ENCODE measurements at places on chromosomes 3 and 15.

- DNase-seq, result no peak
Measured at GRCh38 chr15:39204031-39204430, 376.8 kb upstream of the THBS1 start.

DNA sequence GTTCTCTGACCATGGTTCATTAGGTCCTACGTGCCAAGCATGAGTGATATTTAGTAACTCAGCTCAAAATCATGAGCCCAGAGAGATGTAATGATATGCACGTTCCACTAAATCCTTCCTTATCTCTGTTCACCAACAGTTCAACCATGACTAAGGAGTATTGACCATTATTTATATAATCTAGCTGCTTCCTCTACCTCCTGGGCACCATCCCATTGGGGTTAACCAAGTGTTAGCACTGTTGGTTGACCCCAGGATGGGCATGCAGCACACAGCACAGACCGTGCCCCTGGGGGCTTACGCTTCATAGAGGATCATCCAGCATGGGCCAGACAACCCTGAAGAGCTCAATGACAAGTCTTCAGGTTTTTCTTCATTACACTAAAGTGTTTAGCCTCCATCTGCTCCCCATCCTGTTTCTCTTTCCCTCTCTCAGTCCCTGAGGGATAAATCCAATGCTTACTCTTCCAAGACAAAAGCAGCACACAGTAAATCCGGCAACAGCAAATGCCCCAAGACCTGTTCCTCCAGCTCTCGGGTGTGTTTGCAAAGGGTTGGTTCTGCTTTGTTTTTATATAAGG is 10.4 kb downstream of the FAM174B start:
- DNase-seq, result no peak

GRCh38 chr15:59847968-59848367 is 156.1 kb upstream of the FOXB1 start:
- no peak for DNase-seq

DNA sequence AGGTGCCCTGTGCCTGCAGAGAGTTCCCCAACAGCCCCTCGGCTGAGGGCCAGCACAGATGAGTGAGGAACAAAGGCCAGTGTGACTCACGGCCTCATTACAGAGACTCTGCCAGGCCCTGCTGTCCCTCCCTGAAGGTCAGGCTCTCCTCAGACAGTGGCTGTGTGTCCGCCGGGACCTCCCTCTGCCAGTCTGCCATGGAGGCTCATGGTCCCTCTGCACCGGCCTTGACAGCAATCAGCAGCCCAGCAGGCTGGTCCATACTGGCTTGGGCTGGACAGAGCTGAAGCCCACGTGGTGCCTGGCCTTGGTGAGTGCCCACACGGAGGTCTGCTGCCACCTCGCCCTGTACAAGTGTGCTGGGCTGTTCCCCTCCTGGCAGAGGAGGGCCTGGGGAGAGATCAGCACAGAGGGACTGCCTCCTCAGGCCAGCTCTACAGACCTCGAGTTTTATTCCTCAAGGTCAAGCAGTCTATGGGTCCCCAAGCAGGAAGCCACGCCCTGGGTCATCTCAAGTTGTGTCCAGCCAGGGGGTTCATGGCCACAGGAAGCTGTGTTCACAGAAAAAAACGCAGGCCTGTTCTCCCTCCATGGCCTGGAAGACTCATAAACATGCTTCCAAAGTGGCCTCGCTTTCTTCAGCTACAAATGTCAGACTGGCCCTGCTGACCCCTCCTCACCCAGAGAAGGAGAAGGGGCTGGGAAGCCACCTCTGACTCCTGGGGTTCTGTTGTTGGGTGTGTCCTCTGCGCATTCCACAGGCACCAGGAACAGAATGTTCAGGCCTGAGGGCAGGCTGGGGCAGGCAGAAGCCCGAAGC is 27.0 kb downstream of the SLC41A3 start:
- no peak for DNase-seq

- no peak for DNase-seq
Measured at GRCh38 chr15:52162260-52162659, 28.9 kb downstream of the GNB5 start.

DNA sequence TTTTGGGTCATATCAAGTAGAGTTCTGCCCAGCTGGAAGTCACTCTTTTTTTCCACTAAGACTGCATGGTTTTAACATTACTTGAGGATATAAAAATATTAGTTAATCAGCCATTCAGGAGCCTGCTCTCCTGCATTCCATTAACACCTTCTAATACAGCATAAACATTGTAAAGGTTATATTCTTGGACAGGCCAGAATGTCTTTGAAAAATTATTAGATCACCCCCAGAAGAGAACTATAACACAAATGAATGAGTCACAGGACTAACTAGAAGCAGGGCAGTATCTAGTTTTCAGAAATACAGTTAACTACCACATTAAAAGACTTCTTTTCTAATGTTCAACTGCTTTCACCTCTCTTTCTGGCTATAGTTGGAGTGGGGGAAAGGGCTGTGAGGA is 80.9 kb downstream of the THBS1 start:
- no peak for DNase-seq

DNA sequence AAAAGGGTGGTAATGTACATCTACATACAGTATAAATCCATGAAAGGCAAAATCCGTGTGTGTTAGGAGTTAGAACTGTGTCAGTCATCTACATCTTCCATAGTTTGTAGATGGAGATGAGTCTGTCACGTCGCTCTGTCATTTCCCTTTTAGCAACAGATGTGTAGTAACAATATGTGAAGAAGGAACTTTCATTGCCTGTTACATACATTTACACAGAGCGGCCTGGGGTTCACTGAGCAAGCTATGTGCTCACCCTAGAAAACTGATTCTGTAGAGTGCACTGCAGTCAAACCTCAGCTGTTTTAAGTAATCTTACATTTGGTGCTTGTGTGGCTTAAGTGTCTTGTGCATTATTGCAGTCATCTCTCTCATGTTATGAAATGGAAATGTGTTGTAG is 41.6 kb upstream of the AP3B2 start:
- no peak for DNase-seq

GRCh38 chr3:17158941-17159682 is 274.4 kb downstream of the PLCL2 start:
- DNase-seq, result no peak

- no peak for DNase-seq
Measured at GRCh38 chr15:98959640-98960007, 48.0 kb downstream of the PGPEP1L start.

GRCh38 chr3:160052385-160053047 is 63.9 kb downstream of the IL12A start:
- DNase-seq, result no peak

DNA sequence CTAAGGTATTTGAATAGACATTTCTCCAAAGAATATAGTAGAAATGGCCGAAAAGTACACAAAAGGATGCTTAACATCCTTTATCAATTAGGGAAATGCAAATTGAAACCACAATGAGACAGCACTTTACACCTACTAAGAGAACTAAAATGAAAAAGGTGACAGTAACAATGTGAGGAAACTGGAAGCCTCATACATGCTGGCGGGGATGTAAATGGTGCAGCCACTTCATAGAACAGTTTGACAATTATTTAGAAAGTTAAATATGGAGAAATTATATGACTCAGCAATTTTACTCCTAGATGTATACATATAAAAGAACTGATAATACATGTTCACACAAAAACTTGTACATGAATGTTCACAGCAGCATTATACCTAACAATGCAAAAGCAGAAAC is 13.4 kb downstream of the SPICE1 start:
- DNase-seq, result no peak

DNA sequence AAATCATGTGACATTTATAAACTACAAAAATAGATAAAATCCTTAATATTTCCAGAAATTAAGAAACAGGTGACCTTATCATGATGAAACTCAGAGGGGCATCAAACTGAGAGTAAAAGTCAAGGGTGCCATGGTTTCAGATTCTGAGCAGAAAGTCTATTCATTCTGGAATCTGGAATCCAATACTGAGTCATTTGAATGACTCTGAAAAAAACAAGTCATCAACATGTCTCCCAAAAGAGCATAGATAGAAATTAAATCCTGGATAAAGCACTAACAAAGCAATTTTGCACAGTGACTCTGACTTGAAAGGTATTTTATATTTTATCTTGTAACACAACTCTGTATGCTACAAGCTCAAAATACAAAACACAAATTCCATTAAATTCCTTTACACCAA is 23.4 kb downstream of the STAC start:
- no peak for DNase-seq

DNA sequence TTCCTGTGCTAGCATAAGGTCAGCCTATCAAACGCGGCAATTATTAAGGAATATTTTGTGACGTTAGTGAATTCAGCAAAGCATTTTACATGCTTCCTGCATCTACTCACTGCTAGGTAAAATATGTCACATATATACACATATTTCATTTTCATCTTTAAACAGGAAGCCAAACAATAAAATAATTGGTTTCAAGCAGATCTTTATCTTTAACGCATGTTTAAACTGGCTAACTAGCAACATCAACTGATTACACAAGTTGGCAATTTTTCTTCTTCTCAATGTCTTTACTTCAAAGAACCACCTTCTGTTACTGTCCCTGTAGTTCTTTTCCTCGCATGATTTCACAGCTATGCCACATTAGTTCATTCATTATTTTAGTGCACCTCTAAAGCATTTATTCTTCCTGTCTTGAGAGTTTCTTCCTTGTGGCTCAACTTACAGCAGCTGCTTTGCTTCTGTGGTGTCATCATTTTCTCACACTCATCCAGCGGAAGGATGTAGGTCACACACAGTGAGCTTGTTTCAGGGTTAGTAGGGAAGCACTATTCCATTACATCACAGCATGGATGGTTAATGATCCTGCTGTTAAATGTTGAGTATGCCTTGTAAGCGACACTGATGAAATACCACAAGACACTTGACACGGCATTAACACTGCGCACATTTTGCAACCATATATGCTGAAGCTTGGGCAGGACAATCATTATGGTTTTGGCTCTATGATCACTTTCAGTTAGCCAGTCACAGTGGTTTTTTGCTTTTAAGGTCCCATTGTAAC is 2.3 kb upstream of the BCHE start:
- no peak for DNase-seq

Data from esophagus squamous epithelium (tissue), 5 donors.